ENCODE measurements at places on chromosomes 3 and 15.

DNA sequence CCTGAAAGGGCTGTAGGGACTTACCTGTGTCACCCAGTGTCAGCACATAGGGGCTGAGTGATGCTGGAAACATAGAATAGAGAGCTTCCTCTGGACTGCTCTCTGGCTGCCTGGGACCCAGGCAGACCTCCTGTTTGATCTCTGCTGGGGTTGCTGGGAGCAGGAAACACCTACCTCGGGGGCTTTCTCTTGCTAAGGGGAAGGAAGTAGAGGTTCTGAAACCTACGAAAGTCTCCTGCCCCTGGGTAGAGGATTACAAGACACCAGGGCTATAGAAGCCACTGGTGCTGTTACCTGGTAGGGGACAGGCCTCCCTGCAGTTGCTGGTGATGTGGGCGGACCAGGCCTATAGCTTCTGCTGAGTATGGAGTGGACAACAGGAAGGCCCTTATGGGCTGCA lies 81.7 kb downstream of the DHX30 start:
- DNase-seq = no peak

- peak; percentile 14 for DNase-seq
These were observed 62.5 kb downstream of the SFMBT1 start for GRCh38 chr3:52983336-52983807.

GRCh38 chr15:85788771-85789495 lies 5.8 kb downstream of the KLHL25 start:
- no peak for DNase-seq

DNA sequence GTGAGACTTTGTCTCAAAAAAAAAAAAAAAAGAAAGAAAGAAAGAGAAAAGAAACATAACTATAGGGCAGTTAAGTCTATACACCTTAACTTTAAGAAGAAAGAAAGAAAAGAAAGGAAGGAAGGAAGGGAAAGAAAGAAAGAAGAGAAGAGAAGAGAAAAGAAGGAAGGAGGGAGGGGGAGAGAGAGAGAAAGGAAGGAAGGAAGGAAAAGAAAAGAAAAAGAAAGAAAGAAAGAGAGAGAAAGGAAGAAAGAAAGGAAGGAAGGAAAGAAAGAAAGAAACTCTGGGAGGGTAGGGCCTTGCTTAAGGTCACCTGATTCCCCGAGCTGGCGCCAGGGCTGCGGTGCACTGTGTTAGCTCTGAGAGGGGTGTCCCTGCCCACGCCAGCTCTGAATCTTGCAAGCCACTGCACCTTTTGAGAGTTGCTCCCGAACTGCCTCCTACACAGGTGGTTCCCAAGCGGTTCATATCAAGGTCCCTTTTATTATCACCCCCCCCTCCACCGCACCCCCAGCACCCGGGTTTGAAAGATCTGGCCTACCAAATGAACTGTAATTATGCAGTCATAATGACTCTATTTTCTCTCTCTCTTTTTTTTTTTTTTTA lies 39.2 kb upstream of the VPS8 start:
- DNase-seq = no peak

GRCh38 chr3:68996356-68996995 lies 17.0 kb downstream of the EOGT start:
- DNase-seq = no peak

GRCh38 chr15:72939514-72940228 lies 112.6 kb upstream of the NEO1 start:
- no peak for DNase-seq

DNA sequence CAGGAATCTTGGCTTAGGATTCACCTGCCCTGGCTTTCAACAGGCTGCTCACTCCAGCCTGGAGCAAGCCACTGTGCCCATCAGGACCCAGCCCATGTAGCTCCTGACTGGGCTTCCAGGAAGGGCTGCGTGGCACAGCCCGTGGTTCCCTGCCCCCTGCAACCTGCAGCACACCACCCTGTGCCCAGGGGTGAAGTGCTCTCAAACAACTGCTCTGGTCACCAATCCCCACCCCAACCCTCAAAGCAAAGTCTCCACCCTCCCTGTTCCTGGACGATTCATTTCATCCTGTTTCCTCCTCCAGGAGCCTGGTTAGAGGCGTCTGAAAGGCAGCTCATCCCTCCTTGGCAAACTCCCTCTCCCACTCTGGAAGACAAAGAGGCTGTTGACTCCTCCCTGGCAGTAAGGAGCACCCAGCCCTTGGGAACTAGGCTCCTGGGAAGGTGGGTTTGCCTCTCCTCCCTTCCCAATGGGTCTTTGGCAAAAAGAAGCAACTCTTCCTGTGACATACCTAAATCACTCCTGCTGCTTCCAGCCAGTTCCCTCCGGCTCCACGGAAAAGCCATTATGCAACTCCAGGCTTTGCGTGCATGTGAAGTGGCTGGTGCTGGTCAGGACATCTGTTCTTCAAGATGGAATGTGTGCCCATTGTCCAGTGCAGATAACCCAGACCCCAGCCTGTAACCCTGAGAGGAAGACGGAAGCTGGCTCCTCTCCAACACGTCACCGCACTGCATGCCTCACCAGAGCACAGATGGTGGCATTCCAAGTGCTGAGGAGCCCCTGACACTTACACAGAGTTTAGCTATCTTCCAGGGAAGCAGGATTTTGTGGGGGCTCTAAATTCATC lies 29.1 kb upstream of the VIPR1 start:
- DNase-seq = no peak

DNA sequence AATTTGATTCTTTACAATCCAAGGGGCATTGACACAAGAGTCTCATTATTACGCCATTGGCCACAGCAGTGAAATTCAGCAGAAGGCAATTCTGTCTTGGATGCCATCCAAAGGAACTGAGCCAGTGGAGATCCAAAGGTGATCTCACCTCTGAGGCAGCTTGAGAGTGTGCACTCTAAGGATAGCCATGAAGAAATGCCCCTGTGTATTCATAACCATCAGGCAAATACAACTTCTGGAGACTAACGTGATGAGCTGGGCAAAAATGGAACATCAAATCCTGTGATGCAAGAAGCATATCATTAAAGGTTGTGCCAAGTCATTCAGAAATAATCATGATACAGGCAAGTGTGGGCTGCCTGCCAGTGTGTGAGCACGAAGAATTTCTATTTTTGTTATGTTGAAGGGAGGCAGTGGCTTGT lies 41.4 kb downstream of the ROBO2 start:
- no peak for DNase-seq

- no peak for DNase-seq
These were observed 157.8 kb downstream of the TIGIT start for GRCh38 chr3:114451561-114452018.

- DNase-seq = no peak
These were observed 331.3 kb upstream of the FRG2C start for GRCh38 chr3:75332794-75333193.
